ENCODE measurements at places on chromosomes 7 and 10.

GRCh38 chr10:68665841-68666240 lies 55.2 kb upstream of the CCAR1 start:
- no peak for DNase-seq

- DNase-seq, result no peak
Observed at GRCh38 chr10:60821656-60822055, 43.4 kb downstream of the CDK1 start.

DNA sequence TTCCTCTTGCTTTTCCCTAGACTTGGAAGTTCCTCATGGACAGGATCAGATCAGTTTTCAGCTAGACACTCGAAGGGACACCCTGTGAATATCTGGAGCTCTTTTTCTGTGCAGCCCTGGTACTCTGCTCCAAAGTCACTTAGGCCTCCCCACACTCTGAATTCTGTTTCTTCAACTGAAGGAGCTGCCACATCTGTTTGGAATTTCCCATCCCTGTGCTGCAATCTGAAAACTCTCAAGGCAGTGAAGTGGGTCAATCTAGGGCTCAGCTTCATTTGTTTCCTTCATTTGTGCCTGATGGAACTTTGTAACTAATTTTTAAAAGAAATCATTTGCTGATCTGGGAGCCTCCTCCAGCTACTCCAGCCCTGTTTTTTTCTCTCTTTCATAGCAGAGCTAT lies 9.6 kb downstream of the EPC1 start:
- DNase-seq, result no peak

DNA sequence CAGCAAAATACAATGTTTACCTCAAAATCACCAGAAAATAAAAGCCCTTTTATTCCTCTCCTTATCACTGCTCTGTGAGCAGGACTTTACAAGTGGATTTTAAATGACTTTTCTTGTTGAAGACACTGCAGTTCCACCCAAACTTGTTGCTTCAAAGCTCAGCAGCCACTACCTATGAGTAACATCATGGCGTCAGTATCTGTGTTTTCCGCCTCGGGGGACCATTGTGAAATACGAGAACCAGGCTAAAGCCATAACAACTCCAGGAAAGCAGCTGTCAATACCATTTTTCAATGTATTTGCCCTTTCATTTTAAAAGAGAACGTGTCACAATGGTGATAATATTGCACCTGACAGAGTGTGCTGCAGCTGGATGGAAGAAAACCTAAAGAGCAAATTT lies 284.0 kb upstream of the RNF32 start:
- no peak for DNase-seq

DNA sequence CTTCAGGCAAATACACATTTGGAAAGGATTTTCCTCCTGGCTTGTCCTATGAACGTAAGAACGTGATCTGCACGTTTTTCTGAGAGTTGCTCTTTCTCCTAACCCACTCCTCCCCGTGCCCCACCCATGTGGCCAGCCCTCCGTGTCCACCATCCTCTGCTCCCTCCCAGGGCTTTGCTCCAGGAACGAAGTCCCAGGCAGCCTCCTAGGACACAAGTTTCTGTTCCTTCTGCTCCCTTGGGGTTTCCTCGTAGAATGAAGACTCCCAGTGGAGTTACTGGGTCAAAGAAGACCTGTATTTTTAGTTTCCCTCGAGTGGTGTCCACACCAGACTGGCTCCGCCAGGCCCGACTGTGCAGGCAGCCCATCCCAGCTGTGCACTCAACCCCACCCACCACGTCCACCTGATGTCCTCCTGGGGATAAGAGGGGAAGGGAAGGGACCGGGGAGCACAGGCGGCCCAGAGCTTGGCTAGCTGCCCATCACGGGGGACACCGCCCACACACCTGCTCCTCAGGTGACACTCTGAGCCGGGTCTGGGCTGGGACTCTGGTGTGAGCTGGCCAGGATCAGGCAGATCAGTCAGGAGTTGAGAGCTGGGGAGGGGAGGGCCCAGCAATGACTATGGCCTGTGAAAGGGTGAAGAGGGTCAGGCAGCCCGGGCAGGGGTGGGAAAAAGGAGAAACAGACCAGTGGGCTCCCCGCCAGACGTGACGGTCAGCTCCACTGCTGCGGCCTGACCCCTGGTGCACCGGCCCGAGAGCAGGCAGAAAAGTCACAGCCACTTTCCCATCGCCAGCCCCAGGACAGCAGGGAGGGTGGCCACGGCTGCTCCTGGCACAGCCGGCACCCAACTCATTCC lies 54.3 kb upstream of the PPP2R2D start:
- no peak for DNase-seq

- DNase-seq, result no peak
Observed at GRCh38 chr7:55210176-55210575, 155.0 kb upstream of the LANCL2 start.

GRCh38 chr10:35843524-35844181 lies 201.6 kb upstream of the FZD8 start:
- no peak for DNase-seq

GRCh38 chr7:142894985-142895593 lies 9.5 kb upstream of the TRPV6 start:
- no peak for DNase-seq

DNA sequence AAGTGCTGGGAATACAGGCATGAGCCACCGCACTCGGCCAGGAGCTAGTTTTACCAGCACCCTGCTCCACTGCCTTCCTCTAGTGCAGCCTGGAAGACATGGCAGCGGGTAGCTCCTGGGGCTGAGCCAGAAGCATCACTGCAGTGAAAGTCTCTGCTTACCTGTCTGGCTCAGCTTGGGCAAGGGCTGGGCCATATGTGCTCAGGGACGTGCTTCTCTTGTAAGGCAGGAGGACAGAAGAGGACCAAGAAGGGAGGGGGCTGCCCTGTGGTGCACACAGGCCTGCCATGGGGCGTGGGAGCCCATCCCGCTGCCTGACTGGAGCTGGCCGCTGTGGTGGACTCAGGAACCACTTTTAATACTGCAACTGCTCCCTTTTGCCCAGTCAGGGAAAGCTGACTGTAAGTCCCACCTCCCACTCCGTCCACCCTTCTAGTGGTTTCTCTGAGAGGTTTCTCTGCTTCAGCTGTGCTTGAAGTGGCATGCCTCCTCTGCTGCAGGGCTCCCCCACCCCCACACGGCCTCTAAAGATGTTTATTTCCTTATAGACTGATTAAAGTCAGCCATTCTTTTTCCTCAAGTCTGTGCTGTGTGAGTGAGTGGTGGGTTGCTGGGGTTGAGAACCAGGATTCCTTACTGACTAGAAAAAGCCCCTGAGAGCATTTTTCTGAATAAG lies 25.3 kb upstream of the C10orf95 start:
- DNase-seq, result no peak

GRCh38 chr7:131164025-131164925 lies 163.4 kb upstream of the MKLN1 start:
- no peak for DNase-seq

- no peak for DNase-seq
Observed at GRCh38 chr7:141685285-141686023, 16.5 kb downstream of the DENND11 start.

DNA sequence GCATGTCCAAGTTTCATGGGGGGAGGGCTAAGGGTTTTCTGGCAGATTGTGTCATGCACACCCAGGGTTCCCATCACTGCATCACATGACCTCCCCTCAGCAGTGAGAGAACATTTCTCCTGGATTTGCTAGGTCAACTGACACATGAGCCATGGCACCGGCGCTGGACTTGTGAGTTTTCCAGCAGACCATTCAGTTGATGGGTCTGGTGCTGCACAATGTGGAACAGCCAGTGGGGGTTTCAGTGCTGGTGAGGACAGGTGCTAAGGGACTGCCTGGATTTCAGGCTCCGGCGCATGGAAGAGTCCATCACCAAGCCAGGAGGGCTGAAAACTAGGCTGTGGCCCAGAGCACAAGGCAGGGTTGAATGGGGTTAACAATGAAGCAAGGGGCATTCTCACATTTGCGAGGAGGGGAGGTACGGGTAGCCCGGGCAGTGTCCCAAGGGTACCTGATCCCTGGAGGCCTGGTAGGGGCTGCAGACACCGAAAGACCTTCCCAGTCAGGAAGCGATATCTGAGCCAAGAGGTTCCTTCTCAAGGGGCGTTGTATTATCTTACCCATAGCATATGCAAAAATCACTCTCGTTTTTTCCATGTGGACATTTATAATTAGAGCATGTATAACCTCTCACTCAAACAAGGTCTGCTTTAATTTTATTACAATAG lies 203.0 kb downstream of the TNS3 start:
- DNase-seq, result no peak

DNA sequence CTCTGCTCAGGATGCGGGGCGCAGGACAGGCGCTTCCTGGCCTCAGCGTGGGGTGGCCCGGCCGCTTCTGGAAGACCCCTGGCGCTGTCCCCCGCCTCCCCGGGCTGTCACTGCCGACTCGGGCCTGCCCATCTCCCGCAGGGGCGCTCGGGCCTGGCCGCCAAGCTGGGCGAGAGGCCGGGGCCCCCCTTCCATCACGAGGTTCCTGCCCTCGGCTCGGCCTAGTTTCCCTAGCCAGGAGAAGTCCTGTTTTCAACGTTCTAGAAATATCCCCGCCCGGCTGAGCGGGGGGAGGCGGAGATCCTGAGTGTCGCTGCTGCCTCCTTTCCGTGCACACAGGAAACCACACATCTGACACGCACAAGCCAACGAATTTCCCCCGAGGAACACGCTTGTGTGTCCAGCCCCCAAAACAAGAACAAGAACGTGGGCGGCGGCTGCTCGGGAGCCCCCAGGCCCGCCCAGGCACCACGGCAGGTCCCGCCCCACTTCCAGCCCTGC lies 33.7 kb downstream of the AP5Z1 start:
- DNase-seq, result peak; percentile 25

All from central memory CD4-positive, alpha-beta T cell (primary cell).